NCI-H1048 (cell line): ENCODE measurements at places on chromosomes 2 and 18.

DNA sequence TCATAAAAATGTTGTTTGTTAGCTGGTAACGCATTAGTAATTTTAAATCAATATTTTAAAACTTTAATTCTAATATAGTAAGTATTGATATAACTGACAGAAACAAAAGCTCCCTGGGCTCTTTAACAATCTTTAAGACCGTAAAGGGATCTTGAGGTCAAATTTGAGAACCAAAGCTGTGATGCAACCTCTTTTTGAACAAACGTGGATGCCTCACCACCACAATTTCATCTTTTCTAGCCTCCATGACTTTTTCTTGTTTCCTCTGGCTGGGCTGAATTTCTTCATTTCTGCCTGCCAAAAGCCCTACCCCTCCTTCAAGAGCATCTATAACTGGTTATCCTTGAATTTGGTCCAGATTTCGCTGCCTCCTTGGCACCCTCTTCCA, 563 bp upstream of the POLE4 start:
- no peak for DNase-seq

DNA sequence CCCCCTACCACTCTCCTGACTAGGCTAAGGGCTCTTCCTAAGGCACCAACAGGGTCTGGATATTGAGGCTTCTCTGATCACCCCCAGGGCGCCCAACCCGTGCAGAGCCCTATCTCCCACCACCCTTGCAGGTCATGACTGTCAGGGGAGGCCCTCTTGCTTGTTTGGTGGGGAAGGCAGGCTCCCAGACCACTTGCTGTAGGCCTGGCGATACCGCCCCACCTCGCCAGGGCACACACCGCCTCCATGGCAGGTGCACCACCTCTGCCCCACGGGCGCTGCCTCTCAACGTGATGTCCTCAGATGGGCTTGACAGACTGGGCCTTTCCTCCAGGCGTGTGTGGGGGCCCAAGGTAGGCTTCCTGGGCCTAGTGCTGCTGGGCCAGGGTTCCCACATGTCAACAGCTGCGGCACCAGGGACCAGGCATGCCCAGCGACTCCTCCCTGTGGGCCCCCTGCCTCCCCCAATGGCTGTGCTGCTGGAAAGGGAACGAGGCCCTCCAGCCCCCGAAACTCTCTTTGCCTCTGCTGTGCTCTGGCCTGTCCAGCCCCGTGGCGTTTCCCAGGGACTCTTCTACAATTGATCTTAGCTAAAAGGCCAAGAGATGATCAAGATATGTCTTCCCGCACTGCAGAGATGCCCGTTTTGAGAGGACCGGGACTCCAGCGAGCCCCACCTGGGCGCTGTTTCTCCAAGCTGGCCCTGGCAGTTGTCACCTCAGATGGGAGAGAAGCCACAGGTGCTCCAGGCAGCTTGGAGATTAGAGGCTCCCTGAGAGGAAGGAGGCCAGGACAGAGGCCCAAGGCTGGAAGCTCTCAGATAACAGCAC, 7.5 kb downstream of the NPPC start:
- DNase-seq = no peak

DNA sequence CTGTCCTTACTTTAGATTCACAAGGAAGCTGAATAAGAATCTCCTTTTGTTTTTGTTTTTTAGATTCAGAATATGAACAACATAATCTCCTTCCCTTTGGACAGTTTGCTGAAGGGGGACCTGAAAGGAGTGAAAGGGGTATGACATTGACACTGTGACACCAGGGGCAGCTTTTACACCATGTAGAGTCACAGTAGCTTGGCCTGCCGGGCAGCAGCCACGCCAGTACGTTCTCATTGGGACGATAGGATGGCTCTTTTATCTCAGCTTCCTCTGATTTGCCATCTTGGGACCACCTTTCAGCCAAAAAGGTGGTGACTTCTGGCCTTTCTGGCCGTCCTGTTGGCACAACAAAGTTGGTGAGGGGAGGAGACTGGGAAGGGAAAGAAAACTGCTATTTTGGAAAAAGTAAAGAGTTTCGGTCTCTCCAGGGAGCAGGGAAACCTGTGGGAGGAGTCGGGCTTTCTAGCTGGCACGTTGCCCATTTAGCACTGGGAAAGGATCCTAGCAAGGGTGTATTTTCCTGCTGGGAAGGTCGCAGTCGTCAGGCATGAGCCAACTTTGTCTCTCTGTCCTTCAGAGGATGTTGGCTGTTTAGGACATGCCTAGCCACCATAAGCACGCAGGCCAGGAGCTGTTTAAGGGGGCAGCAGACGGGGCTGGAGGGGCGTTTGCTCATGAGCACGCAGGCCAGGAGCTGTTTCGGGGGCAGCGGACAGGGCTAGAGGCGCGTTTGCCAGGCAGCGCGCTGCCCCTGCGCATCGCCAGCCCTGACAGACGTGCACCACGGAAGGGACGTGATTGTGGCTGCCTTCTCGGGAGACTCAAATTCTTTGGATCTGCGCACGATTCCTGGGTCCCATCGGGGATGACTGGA, 104.6 kb downstream of the ITGB1BP1 start:
- no peak for DNase-seq

- no peak for DNase-seq
Observed at GRCh38 chr2:75055820-75056675, 97.6 kb downstream of the POLE4 start.

GRCh38 chr2:71613953-71614925, 160.9 kb downstream of the DYSF start:
- DNase-seq = no peak

GRCh38 chr2:43225093-43225787, 1.2 kb downstream of the ZFP36L2 start:
- no peak for DNase-seq

DNA sequence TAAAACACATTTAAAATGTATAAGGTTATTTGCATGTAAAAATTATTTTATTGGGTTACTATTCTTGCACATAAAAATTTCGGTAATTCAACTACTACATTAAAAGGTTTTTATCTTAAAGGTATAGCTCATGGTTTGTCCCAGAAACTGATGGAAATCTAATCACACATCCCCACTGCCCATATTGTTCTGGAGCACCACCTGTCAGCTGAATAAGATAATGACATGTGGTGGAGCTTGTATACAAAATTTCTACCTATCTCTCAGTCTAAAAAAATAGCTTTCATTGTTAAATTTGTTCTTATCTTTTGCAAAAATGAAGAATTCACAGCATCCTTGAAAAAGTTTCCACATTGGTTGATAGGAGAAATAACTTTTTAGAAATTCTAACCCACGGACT, 18.3 kb downstream of the ERBB4 start:
- no peak for DNase-seq

DNA sequence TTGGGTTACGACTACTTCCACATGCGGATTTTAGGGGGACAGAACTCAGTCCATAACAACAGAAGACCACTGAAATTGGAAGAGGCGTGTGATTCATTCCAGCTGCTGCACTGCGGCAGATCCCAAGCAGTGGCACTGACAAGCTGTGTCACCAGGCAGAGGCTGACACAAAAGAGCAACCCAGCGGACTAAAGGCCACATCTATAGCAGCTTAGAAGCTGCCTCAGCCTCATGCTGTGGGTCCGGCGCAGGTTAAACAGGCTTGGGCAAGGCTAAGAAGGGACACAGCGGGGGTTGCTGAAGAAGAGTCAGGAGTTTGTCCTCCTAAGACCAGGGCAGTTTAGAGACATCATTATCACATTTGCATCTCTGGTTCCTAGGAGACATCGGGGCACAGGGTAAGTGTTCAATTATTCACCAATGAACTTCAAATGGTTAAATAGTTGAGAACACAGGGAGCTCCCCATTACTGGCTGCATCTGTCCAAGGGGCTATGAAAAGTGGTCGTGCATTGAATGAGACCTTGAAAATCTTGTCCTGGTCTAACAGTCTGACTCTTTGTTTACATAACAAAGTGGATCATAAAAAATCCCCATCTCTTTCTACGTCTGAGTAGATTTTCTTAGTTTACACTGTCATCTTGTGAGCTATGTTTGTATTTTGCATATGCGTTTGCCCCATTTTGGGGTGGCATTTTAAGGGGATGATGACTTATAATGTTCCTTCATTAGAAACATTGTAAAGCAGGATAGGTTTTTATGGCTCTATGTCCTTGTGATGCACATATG, 162.3 kb upstream of the TRIB2 start:
- DNase-seq = no peak

DNA sequence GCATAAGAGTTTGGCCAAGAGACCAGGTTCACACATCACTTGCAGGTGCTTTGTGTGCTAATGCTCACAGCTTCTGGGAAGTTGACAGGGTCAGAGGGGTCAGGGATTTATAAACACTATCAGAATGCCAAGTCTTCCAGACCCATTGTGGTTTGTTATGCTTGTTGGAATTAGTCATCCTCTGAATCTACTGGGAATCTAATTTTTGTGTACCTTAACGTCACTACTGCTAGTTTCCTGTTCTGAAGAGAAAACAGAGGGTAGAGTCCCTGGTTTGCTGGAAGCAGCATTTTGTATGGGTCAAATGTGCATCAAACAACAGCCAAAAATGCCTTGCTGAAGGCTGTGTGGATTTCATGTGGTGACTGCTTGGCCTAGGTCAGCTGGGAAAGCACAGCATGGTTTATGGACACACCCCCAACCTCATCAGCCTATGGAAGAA, 33.3 kb downstream of the ANTXR1 start:
- no peak for DNase-seq

GRCh38 chr2:181738074-181738473, 57.8 kb upstream of the NEUROD1 start:
- DNase-seq = no peak

DNA sequence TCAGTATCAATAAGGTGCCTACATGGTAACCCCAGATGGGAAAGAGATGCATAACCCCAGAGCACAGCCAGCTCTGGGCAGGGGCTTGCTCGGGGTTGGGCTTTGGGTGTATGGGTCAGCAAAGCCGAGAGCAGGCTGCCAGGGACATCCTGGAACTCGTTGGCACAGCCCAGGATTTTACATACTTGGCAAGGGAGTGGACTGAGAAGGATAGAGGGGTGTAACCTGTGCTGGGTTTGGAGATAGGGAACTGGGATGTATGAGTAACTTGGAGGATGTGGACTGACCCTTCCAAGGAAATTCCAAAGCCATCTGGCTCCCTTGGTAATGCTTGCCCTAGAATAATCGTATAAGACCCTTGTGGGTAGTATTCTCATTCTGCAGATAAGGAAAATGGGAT, 44.2 kb downstream of the GPR39 start:
- no peak for DNase-seq

- no peak for DNase-seq
Observed at GRCh38 chr2:179273461-179273962, 8.9 kb upstream of the SESTD1 start.

DNA sequence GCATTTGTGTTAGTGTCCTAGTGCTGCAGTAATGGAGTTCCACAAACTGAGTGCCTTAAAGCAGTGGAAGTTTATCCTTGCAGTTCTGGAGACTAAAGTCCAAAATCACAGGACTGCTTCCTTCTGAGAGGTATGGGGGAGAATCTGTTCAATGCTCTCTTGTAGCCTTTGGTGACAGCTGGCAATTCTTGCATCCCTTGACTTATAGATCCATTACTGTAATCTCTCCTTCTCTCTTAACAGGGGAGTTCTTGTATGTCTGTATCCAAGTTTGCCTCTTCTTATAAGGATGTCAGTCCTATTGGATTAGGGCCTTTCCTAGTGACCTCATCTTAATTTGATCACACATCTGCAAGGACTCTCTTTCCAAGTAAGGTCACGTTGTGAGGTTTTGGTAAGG, 69.9 kb downstream of the XRCC5 start:
- DNase-seq = no peak

DNA sequence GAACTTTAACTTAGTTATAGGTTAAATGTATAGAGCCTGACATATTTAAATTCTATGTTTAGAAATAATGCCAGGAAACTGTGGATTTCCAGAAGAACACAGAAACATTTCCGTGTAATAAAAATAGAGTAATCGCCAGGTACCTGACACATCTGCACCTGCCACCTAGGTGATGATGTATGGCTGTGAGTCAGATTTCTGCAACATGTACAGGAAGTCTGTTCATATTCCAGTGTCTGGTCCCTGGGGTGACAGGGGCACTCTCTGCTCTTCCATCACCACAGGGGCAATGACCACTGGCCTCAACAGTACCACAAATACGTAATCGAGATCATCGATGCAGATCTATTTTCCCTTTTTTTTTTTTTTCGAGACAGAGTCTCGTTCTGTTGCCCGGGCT, 101.1 kb upstream of the LPIN2 start:
- no peak for DNase-seq

DNA sequence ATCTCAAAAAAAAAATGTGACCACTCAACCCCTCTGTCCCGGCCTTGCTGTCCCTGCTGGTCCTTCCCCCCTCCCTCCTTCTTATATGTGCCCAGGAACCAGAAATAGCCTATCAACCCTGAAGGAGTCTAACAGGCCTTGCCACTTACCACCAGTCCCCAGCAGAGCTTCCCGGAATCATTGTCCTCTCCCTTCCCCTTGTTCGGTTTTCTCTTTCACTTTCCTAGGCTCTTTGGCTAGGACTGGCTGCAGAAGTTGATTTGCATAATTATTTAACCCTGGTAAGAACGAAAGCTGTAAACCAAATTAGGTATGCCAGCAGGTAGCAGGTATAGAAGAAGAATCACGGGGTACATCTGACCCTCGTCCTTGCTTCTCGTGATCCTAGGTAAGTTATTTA, 72.6 kb upstream of the ZNF532 start:
- peak; percentile 41 for DNase-seq

DNA sequence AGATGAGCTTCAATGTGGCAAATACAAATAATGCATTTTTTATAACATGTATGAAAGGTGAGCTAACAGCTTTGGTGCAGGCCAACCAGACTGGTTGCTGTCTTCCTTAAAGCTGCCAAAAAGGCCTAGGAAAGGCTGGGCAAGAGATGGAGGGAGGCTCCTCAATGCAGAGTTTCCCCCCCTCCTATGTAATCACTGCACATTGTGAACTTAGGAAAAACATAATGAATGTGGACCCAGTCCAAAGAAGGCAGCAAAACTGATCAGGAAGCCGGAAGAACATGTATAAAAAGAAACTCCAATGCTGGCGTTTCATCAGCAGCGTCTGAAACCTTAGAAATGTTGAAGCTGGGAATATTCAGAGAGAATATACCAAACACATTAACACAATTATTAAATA, 84.2 kb upstream of the LYPD6 start:
- DNase-seq = no peak

- DNase-seq = no peak
Observed at GRCh38 chr18:68847219-68847837, 49.4 kb downstream of the CCDC102B start.

GRCh38 chr2:158031371-158031770, 70.3 kb upstream of the UPP2 start:
- no peak for DNase-seq

GRCh38 chr2:21841341-21841740, 717.6 kb downstream of the TDRD15 start:
- no peak for DNase-seq

DNA sequence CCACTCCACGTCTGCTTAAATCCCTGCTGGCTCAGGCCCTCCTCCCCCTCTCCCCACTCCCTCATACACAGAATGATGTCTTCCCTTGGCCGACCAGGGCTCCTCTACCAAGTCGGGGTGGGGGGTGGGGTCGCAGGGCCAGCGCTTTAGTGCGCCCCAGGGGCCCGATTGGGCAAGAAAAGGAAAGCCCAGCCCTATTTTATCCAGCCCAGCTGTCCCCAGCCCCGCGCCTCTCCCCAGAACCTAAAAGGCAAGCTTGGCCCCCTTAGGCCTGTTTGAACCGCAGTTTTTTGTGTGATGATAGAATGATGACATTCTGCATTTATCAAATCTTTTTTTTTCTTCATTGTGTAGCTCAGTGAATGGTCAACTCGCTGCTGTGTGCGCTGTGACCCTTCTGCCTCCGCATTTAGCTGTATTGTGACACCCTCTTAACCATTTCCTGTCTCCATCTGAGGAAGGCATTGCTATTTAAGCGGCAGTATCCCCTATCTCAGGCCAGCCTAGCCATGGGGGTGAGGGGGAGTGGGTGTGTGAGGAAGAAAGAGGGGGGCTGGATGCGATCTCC, 231.4 kb downstream of the HAUS1 start:
- DNase-seq = no peak
